ENCODE measurements at places on chromosomes 7 and 10. TPM values are rescaled to one million over a fixed set of nuclear protein-coding genes. Genes with fewer than 3 reads are reported as not detected.

Gene HOXA11
- total RNA-seq: 41.9 TPM

Gene CARD11
- under 0.01 TPM for total RNA-seq

Gene GPR158
- total RNA-seq: 0.97 TPM

Gene STEAP4
- under 0.01 TPM for total RNA-seq

Gene WDR11
- 85.9 TPM for total RNA-seq

Gene C10orf105
- not detected for total RNA-seq

Gene FAM204A
- total RNA-seq: 47.0 TPM

Gene CCDC172
- not detected for total RNA-seq

Gene CALML3
- total RNA-seq: not detected

Gene POLR3A
- 18.6 TPM for total RNA-seq

Gene CYP3A4
- total RNA-seq: not detected

Gene CPA5
- not detected for total RNA-seq

Gene NRCAM
- 0.97 TPM for total RNA-seq

Gene EEPD1
- 9.3 TPM for total RNA-seq

Gene GALNT17
- not detected for total RNA-seq

Gene HOXA1
- total RNA-seq: 0.32 TPM

Gene TMED4
- 54.4 TPM for total RNA-seq

Gene NPSR1
- total RNA-seq: not detected

Gene LAMB1
- total RNA-seq: 438 TPM

Gene GOLGA7B
- not detected for total RNA-seq
